ENCODE measurements at places on chromosomes 7 and 10. TPM values are rescaled to one million over a fixed set of nuclear protein-coding genes. Genes with fewer than 3 reads are reported as not detected.

BTBD16 gene
- not detected for total RNA-seq

KCP gene
- 1.2 TPM for total RNA-seq

LRRN3 gene
- total RNA-seq: 140 TPM

SPDYE11 gene
- total RNA-seq: not detected

LIPJ gene
- 1.6 TPM for total RNA-seq

TAS2R3 gene
- 4.6 TPM for total RNA-seq

POLR3A gene
- 39.2 TPM for total RNA-seq

GPR26 gene
- 13.8 TPM for total RNA-seq

CLCN1 gene
- total RNA-seq: not detected

ZNF365 gene
- 19.8 TPM for total RNA-seq

HMX3 gene
- total RNA-seq: 2.8 TPM

NPSR1 gene
- total RNA-seq: 1.8 TPM

MYOF gene
- total RNA-seq: 5.5 TPM

NAMPT gene
- total RNA-seq: 69.0 TPM

ITIH5 gene
- 18.9 TPM for total RNA-seq

C7orf57 gene
- 5.8 TPM for total RNA-seq

WDR11 gene
- total RNA-seq: 70.1 TPM

SPDYE2B gene
- total RNA-seq: not detected

GPR85 gene
- total RNA-seq: 106 TPM

RNF148 gene
- 0.92 TPM for total RNA-seq

NPFFR1 gene
- 5.1 TPM for total RNA-seq

SEMA4G gene
- total RNA-seq: 17.5 TPM

SPOCK2 gene
- 207 TPM for total RNA-seq

TAS2R41 gene
- total RNA-seq: not detected

SEC31B gene
- 5.3 TPM for total RNA-seq

OPALIN gene
- total RNA-seq: not detected

PTEN gene
- 249 TPM for total RNA-seq

ANXA7 gene
- total RNA-seq: 33.9 TPM

SORCS3 gene
- total RNA-seq: 25.8 TPM

All from diencephalon (tissue), 1 donor.